ENCODE measurements at places on chromosomes 5 and 9.

GRCh38 chr5:74393943-74394342 lies 246.6 kb downstream of the ENC1 start:
- DNase-seq: no peak

GRCh38 chr5:1132570-1132969 lies 20.7 kb upstream of the SLC12A7 start:
- no peak for DNase-seq

GRCh38 chr5:104421431-104421830 lies 858.8 kb upstream of the NUDT12 start:
- no peak for DNase-seq

DNA sequence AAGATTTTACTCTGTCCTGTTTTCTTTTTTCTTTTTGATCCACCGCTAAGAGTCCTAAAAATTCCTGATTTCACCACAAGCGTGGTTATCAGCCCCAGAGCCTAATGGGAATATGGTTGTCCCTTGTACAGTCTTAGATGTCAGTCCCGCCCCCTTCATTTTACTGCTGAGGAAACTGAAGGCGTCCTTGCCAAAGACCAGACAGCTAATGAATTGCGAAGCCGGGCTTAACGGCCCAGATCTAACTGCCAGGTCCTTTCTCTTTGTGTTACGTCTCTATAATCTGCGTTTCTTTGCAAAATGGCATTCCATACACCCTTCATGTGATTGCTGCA lies 497 bp downstream of the NSA2 start:
- DNase-seq: no peak

DNA sequence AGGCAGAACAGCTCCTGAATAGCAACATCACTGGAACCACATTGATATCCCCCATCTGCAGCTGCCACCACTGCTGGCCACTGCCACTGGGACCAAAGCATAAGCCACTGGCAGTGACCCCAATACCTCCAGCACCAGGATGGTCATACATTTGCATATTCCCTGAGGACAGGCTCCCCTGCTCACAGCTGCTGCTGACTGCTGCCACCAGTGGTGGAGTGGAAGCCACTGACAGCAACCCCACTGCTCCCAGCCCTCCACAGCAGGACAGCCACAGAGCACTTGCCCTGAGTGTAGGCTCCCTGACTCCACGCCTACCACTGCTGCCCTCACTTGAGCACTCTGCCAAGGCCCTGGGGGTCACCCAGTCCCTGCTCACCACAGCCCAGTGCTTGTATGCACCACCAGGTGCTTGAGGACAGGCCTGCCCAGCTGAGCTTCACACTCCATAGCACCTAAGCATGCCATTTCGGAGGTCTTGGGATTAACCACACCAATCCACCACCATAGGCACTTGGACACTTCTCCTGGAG lies 327.4 kb upstream of the RPS23 start:
- DNase-seq: no peak

GRCh38 chr9:33780276-33780675 lies 15.1 kb upstream of the PRSS3 start:
- DNase-seq: no peak

DNA sequence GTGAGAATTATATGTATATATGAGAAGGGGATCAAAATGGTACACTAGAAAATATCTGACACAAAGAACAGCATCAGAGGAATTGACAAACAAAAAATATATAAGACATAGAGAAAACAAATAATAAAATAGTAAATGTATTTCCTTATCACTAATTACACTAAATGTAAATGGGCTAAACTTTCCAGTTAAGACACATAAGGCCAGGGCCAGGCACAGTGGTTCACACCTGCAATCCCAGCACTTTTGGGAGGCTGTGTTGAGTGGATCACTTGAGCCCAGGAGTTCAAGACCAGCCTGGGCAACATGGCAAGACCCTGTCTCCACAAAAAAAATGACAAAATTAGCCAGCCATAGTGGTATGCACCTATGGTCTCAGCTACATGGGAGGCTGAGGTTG lies 8.5 kb downstream of the FBXL17 start:
- DNase-seq: no peak

- DNase-seq: no peak
These were observed 135.0 kb downstream of the ENTREP1 start for GRCh38 chr9:69460012-69460411.
